IPS DF 6.9 (cell line): ENCODE measurements at places on chromosomes 1 and 21.

- DNase-seq, result no peak
Measured at GRCh38 chr21:40053007-40053406, 185.8 kb downstream of the PCP4 start.

DNA sequence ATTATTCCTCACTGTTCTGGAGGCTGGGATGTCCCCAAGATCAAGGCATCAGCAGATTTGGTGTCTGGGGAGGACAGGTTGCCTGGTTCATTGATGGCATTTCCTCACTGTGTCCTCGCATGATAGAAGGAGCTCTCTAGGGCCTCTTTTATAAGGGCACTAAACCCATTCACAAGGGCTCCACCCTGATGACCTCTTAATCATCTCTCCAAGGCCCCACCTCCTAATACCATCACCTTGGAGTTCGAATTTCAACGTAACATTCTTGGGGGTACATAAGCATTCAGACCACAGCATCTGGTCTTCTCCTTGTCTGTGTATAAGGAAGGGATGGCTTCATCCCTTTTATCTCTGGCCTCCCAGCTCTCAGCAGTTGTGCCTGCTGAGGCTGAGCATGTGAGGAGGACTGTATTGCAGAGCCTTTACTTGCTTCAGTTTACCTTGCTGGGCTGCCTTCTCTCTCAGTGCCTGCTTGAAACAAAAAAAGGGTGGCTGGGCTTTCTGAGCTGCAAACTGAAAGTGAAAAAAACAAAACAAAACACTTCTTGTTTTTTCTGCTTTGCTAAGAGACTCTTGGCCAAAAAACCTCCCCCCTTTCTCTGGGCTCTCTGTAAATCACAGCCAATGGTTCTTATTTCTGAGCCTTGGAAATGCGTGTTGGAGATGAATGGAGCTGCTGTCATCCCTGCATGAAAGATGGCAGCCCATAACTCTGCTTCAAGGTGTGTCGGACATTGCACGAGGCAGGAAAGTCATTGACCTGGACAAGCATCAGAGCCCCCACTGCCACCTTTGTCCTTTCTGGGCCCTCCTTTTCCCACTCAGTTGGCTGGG is 75.8 kb downstream of the RHOU start:
- no peak for DNase-seq

GRCh38 chr1:103477101-103477500 is 48.4 kb upstream of the RNPC3 start:
- no peak for DNase-seq

GRCh38 chr1:17798011-17798410 is 42.9 kb downstream of the ACTL8 start:
- no peak for DNase-seq

GRCh38 chr1:44642925-44643324 is 31.4 kb downstream of the TMEM53 start:
- no peak for DNase-seq

- no peak for DNase-seq
Measured at GRCh38 chr1:225735252-225736149, 42.1 kb upstream of the SRP9 start.

GRCh38 chr1:224639426-224639975 is 23.4 kb downstream of the CNIH3 start:
- no peak for DNase-seq

- DNase-seq, result no peak
Measured at GRCh38 chr1:22296701-22297591, 154.0 kb upstream of the WNT4 start.

GRCh38 chr1:162335126-162335525 is 41.5 kb downstream of the SPATA46 start:
- DNase-seq, result no peak

DNA sequence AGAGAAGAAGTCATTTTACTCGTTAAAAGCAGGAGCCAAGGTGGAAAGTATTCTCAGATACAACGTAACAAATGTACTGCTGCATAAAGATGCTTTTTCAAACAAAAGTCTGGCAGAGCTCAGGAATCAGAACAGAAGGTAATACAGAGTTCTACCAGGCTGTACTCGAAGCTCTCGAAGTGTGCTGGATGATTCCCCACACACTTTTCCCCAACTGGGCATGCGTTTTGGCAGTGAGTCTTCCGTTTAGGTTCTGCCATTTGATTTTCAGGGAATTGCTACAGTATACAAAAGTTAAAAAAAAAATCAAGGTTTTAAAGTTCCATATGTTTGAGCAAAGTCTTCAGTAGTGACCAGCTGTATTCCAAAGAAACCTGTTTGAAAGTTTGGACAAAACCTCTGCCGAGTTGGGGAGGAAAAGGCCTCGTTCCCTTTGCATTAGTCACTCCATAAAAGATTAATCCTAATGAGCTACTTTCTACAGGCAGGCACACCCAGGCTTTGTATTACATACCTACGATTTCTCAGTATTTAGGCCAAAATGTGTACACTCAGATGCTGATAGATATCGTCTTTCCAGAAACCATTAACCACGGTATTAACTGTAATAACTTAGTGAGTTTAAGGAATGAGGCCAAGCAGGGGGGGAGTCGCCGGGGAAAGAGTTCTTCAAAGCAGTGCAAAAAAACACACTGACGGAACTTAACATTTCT is 477.1 kb downstream of the LMO4 start:
- no peak for DNase-seq

DNA sequence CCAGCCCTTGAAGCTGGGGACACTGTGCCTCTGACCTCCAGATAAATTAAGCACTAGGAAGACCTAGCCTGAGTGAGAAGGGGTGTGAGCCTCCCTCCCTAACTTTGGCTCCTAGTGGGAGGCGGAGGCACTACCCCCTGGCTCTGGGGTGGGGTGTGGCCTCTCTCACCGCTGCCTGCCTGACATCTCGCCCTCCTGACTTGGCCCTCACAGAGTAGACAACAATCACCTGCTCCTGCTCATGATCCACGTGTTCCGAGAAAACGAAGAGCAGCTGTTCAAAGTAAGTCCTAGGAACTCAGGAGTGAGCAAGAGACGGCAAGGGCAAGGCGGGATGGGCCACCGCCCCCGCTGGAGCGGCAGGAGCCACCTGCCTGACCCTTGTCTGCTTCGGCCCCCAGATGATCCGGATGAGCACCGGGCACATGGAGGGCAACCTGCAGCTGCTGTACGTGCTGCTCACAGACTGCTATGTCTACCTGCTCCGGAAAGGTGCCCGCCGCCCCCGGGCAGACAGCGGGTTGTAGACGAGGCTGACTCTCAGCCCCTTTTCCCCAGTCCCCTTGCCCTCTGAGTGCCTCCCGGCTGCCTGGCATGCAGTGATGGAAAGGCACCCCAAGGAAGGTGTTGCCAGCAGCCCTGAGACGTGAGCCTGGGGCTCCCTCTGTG is 8.1 kb upstream of the SLC25A34 start:
- DNase-seq, result no peak

DNA sequence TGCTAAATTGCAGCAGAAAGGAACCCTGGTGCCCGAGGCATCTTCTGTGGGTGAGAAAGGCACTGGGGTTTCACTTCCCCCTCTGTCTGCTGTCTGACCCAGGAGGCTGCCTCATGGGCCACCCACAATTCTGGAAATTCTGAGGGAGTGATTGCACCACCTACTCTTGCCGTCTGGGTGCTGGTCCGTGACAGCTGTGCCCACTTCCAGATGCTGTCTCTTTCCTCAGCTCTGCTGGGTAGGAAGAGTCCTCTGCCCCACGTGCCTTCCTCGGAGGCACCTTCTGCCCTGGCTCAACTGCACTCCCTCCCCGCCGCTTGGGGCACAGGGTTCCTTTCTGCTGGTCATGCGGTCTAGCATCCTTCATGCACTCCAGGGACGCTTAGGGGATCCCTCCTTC is 96.3 kb downstream of the ARHGEF10L start:
- DNase-seq, result no peak

- no peak for DNase-seq
Measured at GRCh38 chr1:70504176-70504820, 93.2 kb downstream of the CTH start.

GRCh38 chr1:162364498-162364897 is 12.2 kb downstream of the SPATA46 start:
- no peak for DNase-seq

- no peak for DNase-seq
Measured at GRCh38 chr1:116374353-116375147, 1.5 kb downstream of the ATP1A1 start.

DNA sequence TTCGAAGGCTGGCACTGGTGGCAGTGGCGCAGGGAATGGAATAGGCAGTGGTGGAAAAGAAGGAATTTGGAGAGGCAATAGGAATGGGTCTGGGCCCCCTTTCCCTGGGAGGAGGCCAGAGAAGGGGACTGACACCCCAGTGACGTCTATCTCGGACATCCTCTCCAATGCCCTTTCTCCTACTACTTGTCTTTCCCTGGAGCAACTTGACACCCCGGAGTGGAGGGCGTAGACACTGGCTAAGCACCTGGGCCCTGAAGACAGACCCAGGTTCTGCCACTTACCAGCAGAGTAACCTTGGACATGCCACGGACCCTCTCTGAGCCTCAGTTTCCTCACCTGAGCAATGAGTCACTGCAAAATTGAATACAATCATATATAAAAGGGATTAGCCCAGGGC is 86.8 kb downstream of the CAMK2N1 start:
- DNase-seq, result no peak

DNA sequence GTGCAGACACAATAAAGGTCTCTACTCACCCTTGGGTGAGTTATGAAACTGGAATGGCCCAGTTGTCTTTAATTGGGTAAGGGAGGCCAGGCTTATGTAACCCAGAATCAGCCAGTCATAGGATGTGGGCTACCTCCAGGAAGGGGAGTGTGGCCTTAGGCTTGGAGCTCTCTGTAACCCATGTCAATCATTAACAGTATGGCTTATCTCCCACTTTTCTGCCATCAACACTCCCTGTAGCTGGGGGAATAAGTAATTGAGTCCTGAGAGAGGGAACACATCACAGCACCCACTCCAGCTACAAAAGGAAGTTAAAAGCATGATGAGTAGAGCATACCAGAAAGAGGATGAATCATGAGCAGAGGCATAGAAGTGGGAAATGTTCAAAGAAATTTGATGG is 327.0 kb upstream of the DUSP10 start:
- DNase-seq, result no peak

- no peak for DNase-seq
Measured at GRCh38 chr1:119635811-119636390, 12.2 kb downstream of the ZNF697 start.

DNA sequence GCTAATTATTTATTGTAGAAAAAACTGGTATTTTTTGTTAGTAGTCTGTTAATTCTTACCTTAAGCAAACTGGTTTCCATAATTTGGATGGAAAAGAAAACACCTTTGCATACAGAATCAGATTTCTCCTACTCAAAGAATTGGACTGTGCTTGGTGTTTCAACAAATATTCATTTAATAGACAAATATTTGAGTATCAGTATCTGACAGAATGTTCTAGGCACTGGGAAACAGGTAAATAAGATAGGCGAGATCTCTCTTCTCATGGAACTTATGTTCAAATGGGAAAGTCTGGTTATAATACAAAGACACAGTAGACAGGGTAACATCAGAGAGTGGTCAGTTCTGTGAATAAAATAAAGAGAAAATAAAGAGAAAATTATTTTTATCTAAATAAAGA is 119.9 kb downstream of the NOS1AP start:
- no peak for DNase-seq

GRCh38 chr21:37136261-37136660 is 63.2 kb downstream of the TTC3 start:
- no peak for DNase-seq

GRCh38 chr21:14533499-14534428 is 12.4 kb downstream of the SAMSN1 start:
- DNase-seq, result no peak

GRCh38 chr1:38758820-38759219 is 100.8 kb downstream of the RRAGC start:
- DNase-seq, result no peak

GRCh38 chr1:186903374-186904136 is 74.8 kb downstream of the PLA2G4A start:
- DNase-seq, result no peak

DNA sequence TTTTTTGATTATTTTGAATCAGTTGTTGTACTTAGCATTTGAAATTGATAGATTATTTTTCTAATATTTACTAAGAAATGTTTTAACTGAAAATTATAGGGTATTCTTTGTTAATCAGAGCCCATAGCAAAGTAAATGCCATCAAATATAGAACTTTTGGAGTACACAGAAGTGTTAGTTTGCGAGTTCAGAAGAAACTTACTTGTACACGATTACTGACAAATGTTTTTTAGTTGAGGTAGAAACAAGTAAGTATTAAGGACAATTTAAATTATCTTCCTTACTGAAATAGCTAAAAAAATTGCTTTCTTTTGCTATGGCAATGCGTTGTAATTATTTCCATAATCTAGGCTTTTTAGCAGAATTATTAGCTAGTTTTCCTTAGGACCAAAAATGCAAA is 692.2 kb downstream of the USP25 start:
- DNase-seq, result no peak

- DNase-seq, result no peak
Measured at GRCh38 chr1:9441451-9442133, 97.7 kb upstream of the SLC25A33 start.

- no peak for DNase-seq
Measured at GRCh38 chr1:180595966-180596365, 35.9 kb upstream of the XPR1 start.

DNA sequence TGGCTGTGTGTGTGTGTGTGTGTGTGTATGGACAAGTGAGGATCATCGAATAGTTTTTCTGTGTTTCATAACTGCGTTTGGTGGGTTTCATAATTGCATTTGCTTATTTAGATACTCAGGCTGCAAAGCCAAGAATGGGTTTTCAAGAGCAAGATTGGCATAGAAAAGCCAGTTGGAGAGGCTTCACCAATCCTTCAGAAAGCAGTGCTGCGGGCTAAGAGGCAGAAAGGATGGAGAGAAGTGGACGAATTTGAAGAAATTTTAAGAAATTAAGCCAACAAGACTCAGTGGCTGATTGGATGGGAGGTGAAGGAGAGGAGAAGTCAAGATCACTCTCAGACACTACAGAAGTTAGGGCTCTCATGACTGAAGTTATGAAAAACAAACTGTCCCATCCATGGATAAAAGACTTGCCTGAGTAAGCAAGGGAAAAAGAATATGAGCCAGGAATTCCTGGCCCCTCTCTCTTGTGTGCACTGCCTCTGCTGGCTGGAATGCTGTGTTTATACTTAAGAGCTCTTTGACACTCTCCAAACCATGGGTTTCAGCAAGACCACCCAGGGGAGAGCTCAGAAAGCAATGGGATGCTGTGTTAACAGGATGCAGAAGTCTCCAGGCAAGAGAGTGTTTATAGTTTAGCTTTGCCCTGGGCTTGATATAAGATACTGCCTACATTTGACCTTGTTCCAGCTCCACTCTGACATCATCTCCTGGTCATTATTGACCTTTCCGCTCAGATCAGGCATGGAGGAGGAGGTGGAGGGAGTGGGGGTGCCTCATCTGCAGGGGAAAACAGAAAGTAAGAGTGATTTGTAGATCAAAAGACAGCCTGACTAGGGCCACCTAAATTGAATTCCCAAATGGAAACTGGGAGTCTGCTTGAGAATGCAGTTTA is 232.0 kb upstream of the PLXNA2 start:
- DNase-seq, result peak; percentile 29

DNA sequence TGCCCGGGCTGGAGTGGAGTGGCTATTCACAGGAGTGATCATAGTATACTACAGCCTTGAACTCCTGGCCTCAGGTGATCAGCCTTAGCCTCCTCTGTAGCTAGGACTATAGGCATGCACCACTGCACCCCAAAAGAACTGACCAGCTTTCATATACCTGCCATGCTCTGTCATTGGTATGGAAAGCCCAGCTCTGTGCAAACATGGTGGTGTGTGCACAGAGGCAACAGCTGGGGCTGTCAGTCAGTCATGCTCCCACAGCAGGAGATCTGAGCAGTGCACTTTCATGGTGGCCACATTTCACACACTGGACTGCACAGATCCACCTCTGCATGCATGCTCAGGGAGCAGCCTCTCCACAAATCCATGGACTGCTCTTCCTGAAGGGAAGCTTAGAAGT is 8.8 kb upstream of the JAK1 start:
- DNase-seq, result no peak
